T-cell (primary cell): ENCODE measurements at places on chromosomes 2 and 18.
A peak's percentile ranks its signal among the peaks of the same experiment; 100 is the strongest.

GRCh38 chr2:39778233-39778632 lies 825 bp downstream of the THUMPD2 start:
- no peaks in the 10 kb centered on the region for H3K27me3 ChIP-seq
- peak overlapping the region; percentile 73 for H3K4me3 ChIP-seq
- no peak for DNase-seq
- peaks cover 12% of the 10 kb centered on the region for H3K4me1 ChIP-seq
- no peaks in the 10 kb centered on the region for H3K36me3 ChIP-seq

- H3K4me1 ChIP-seq = no peaks in the 10 kb centered on the region
- DNase-seq = no peak
- H3K36me3 ChIP-seq = no peaks in the 10 kb centered on the region
- no peaks in the 10 kb centered on the region for H3K27me3 ChIP-seq
Measured at GRCh38 chr2:195406886-195407603, 250.0 kb upstream of the SLC39A10 start.

GRCh38 chr18:80247393-80247841 lies at the start of gene PARD6G:
TSS of gene PARD6G (minus strand) at chr18:80247514. CDS start at chr18:80247348, 166 bp downstream.
- peaks cover 15% of the 10 kb centered on the region for H3K4me1 ChIP-seq
- H3K27me3 ChIP-seq = no peaks in the 10 kb centered on the region
- H3K36me3 ChIP-seq = no peaks in the 10 kb centered on the region
- peak within 1 kb of the TSS; percentile 45 for H3K4me3 ChIP-seq

- no peak for DNase-seq
- no peak overlapping the region for H3K27ac ChIP-seq
- H3K4me3 ChIP-seq = no peak overlapping the region
- no peaks in the 10 kb centered on the region for H3K36me3 ChIP-seq
- H3K4me1 ChIP-seq = no peaks in the 10 kb centered on the region
- H3K27me3 ChIP-seq = no peaks in the 10 kb centered on the region
Measured at GRCh38 chr2:187934236-187934635, 357.4 kb upstream of the GULP1 start.

- no peak overlapping the region for H3K27ac ChIP-seq
- H3K4me1 ChIP-seq = no peaks in the 10 kb centered on the region
- no peaks in the 10 kb centered on the region for H3K36me3 ChIP-seq
- no peaks in the 10 kb centered on the region for H3K27me3 ChIP-seq
- no peak overlapping the region for H3K4me3 ChIP-seq
- DNase-seq = no peak
Measured at GRCh38 chr2:71181316-71181715, 45.6 kb downstream of the PAIP2B start.

DNA sequence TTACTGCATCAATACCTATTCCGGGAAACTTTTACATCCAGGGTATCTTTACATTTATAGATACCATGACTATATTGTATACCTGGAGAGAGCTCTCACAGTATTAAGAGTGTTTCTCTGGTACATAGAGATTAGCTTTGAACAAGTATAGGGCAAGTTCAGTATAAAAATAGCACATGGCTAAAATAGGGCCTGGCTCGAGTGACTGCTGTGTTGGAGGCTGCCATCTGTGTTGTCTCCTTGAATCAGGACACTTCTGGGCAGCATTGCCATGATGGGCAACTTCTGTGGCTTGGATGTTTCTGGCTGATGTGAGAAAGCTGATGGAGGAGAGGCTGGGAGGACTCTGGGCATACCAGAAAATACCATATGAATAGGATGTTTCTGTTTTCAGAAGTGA lies 18.7 kb downstream of the ARHGAP28 start:
- no peaks in the 10 kb centered on the region for H3K27me3 ChIP-seq
- no peak overlapping the region for H3K4me3 ChIP-seq
- no peaks in the 10 kb centered on the region for H3K4me1 ChIP-seq
- H3K36me3 ChIP-seq = no peaks in the 10 kb centered on the region

- peaks cover 6% of the 10 kb centered on the region for H3K27me3 ChIP-seq
- no peak overlapping the region for H3K4me3 ChIP-seq
- no peaks in the 10 kb centered on the region for H3K4me1 ChIP-seq
- no peak overlapping the region for H3K27ac ChIP-seq
- no peak for DNase-seq
Measured at GRCh38 chr2:68667371-68667770, 24.0 kb downstream of the PROKR1 start.

GRCh38 chr2:149740490-149740889 lies 152.9 kb upstream of the MMADHC start:
- H3K27ac ChIP-seq = no peak overlapping the region
- H3K36me3 ChIP-seq = no peaks in the 10 kb centered on the region
- no peaks in the 10 kb centered on the region for H3K27me3 ChIP-seq
- H3K4me3 ChIP-seq = no peak overlapping the region
- DNase-seq = no peak
- H3K4me1 ChIP-seq = no peaks in the 10 kb centered on the region

DNA sequence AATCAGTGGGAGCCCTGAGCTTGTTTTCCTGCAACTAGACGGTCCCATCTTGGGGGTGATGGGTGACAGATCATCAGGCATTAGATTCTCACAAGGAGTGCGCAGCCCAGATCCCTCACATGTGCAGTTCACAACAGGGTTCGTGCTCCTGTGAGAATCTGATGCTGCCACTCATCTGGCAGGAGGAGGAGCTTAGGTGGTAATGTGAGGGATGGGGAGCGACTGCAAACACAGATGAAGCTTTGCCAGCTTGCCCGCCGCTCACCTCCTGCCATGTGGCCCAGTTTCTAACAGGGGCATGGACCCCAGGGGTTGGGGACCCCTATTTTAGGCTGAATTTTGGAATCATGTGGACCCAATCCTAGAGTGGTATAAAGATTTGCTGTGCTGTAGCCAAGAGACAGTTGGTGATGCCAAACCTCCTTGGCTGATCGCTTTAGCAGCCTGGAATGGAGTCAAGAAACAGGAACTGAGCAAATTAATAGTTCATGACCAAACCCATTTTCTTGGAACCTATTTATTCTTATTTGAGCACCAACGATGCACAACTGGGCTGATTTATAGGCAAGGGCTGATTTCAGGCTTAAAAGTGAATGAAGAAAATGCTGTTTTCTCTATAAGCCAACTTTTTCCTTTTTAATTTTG lies 25.7 kb downstream of the LPIN1 start:
- DNase-seq = no peak
- no peak overlapping the region for H3K4me3 ChIP-seq
- no peak overlapping the region for H3K27ac ChIP-seq
- no peaks in the 10 kb centered on the region for H3K27me3 ChIP-seq
- peaks cover 7% of the 10 kb centered on the region for H3K36me3 ChIP-seq
- peaks cover 10% of the 10 kb centered on the region for H3K4me1 ChIP-seq

DNA sequence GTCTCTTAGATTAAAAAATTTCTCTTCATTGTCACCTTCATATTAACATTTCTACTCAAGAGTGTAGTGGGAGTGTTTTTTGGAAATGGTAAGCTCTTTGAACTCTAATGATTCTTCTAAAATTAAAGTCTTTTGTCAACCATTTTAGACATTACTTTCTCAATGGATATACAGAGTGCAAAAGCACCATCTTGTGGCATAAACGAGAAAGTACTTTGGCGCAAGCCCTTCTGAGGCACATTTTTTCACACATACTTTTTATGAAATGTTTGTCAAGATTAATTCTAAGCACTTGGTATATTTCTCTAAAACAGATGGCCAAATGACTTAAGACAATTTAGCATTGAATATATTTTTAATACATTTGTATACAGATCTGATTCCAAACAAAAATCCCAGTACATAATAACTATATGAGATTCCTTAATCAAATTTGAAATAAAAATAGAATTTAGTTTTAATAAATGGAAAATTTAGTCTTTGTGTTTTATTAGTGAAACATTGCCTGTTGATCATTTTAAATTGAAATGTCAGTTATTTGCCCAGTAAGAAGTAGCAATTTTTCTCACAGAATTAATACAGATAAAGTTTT lies 63.3 kb upstream of the GALNT5 start:
- H3K27me3 ChIP-seq = no peaks in the 10 kb centered on the region
- H3K36me3 ChIP-seq = no peaks in the 10 kb centered on the region
- DNase-seq = no peak
- H3K27ac ChIP-seq = no peak overlapping the region
- H3K4me3 ChIP-seq = no peak overlapping the region

DNA sequence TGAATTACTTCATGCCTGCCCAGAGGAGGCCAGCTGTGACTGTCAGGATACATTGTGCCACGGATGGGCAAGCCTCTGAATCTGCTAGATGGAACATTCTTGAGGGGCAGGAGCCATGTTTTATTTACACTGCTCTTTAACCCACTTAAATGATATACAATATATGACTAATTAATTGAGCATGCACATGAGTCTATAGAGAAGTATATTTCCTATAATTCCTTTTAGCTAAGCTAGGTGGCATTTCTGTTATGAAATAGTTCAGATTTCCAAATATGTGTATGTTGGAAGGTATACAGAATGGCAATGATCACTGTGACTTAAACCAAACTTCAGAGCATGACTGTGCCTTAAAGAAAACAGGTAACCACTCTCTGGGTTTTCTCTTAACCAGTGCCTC lies 131.7 kb downstream of the RAB3GAP1 start:
- H3K4me3 ChIP-seq = no peak overlapping the region
- H3K27ac ChIP-seq = no peak overlapping the region
- H3K27me3 ChIP-seq = no peaks in the 10 kb centered on the region
- DNase-seq = no peak

DNA sequence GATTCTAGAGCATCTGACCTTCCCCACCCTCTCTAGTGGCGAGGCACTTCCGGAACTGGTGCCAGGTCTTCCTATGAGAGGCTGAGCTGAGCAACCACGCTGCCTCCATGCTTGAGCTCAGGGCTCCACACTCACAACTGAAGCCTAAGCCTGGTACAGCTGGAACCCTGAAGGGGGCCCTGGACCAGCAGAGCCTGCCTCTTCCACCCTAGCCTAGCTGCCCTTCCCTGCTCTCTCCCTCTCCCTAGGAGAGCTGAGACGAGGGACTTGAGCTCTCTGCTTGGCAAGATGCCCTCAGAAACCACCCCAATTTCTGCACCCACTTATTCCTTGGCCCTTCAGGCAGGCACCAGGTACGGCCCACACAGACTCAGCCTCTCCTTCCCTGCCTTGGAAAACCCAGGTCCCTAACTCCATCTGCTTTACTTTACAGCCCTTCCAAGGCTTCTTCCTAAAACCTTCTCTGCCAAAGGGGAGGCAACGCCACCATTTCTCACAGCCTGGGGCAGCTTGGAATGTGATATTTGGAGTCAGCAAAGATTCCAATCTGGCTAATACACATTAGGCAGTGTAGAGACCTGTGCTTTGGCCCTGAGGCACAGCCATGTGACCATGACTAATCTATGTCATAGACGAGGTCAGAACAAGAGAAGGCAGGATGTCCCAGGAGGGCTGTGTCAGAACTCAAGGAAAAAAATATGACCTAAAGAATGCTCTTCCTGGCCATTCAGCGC lies 18.8 kb downstream of the COX7A2L start:
- no peak overlapping the region for H3K27ac ChIP-seq
- no peak overlapping the region for H3K4me3 ChIP-seq
- H3K36me3 ChIP-seq = peaks cover 6% of the 10 kb centered on the region
- no peaks in the 10 kb centered on the region for H3K27me3 ChIP-seq
- H3K4me1 ChIP-seq = peaks cover 19% of the 10 kb centered on the region
- no peak for DNase-seq

GRCh38 chr2:21155365-21156136 lies 31.8 kb downstream of the TDRD15 start:
- no peaks in the 10 kb centered on the region for H3K4me1 ChIP-seq
- no peak overlapping the region for H3K27ac ChIP-seq
- H3K36me3 ChIP-seq = no peaks in the 10 kb centered on the region
- no peaks in the 10 kb centered on the region for H3K27me3 ChIP-seq

DNA sequence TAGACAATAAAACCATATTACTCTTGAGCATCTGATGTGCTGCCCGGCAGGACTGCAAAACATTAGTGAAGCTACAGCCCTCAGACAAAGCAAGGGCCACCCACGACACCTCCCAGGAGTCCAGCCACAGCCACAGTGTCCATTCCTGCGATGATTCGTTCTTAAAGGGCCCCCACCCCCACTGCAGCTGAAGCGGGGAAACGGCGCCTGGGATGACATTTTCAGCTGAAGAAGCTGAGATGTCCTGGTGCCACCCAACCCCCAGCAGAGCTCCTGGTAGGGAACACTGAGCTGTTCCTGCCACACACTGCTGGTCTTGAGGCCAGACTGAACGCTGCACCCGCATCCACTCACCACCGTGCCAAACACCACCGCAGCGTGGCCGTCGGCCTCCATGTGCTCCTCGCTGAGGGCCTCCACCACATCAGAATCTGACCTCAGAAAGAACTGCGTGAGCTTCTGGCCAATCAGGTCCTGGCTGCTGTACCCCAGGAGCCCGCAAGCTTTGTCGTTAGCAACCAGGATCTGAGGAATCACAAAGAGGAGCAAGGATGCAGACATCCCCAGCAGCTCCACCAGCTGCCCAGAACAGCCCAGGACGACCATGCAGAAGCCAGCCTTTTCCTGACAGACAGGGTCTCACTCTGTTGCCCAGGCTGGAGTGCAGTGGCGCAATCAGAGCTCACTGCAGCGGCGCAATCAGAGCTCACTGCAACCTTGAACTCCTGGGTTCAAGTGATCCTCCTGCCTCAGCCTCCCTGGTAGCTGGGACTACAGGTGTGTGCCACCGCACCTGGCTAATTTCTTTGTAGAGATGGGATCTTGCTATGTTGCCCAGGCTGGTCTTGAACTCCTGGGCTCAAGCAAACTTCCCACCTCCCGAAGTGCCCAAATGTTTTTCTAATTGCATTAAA lies 9.5 kb downstream of the PASK start:
- DNase-seq = no peak
- peaks cover 8% of the 10 kb centered on the region for H3K36me3 ChIP-seq
- H3K4me3 ChIP-seq = no peak overlapping the region
- no peaks in the 10 kb centered on the region for H3K4me1 ChIP-seq
- no peaks in the 10 kb centered on the region for H3K27me3 ChIP-seq

GRCh38 chr2:182586426-182586825 lies 129.6 kb upstream of the DNAJC10 start:
- no peaks in the 10 kb centered on the region for H3K4me1 ChIP-seq
- H3K27ac ChIP-seq = no peak overlapping the region
- H3K36me3 ChIP-seq = no peaks in the 10 kb centered on the region
- no peak overlapping the region for H3K4me3 ChIP-seq

DNA sequence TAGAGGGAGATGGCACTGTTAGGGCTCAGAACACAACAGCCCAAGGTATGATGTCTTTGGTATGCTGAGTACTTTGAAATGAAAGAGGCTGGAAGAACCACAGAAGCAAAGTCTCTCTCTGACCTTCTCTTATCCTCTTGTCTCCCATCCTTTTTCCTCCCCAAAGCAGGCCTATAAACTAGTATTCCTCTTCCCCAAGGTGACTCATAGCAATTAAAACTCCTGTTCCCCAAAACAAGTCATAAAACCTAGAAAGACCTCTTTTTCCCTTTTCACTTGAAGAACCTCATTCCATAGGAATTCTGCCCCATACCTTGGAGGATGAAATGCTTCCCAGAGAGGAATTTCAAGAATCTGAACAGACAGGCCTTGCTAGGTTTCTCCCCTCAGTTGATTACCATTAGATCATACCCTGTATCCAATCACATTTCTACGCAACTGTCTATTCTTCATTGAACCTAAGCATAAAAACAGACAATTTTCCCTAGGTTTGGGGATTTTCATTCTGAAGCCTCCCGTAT lies 25.7 kb downstream of the MDH1 start:
- no peak overlapping the region for H3K27ac ChIP-seq
- no peak for DNase-seq
- no peaks in the 10 kb centered on the region for H3K27me3 ChIP-seq
- H3K4me1 ChIP-seq = no peaks in the 10 kb centered on the region
- no peaks in the 10 kb centered on the region for H3K36me3 ChIP-seq
- no peak overlapping the region for H3K4me3 ChIP-seq
